ENCODE measurements at places on chromosomes 6 and 20.
A peak's percentile ranks its signal among the peaks of the same experiment; 100 is the strongest.

GRCh38 chr6:4435981-4436445 is 300.6 kb upstream of the ECI2 start:
- no peak overlapping the region for H3K27ac ChIP-seq
- H3K4me3 ChIP-seq: no peak overlapping the region
- peaks cover 8% of the 10 kb centered on the region for H3K27me3 ChIP-seq
- H3K36me3 ChIP-seq: no peaks in the 10 kb centered on the region

GRCh38 chr6:25014791-25015560 is 79.2 kb upstream of the RIPOR2 start:
- H3K27ac ChIP-seq: peak overlapping the region; percentile 74
- no peaks in the 10 kb centered on the region for H3K27me3 ChIP-seq
- no peaks in the 10 kb centered on the region for H3K36me3 ChIP-seq
- peaks cover 32% of the 10 kb centered on the region for H3K4me1 ChIP-seq
- H3K4me3 ChIP-seq: no peak overlapping the region

DNA sequence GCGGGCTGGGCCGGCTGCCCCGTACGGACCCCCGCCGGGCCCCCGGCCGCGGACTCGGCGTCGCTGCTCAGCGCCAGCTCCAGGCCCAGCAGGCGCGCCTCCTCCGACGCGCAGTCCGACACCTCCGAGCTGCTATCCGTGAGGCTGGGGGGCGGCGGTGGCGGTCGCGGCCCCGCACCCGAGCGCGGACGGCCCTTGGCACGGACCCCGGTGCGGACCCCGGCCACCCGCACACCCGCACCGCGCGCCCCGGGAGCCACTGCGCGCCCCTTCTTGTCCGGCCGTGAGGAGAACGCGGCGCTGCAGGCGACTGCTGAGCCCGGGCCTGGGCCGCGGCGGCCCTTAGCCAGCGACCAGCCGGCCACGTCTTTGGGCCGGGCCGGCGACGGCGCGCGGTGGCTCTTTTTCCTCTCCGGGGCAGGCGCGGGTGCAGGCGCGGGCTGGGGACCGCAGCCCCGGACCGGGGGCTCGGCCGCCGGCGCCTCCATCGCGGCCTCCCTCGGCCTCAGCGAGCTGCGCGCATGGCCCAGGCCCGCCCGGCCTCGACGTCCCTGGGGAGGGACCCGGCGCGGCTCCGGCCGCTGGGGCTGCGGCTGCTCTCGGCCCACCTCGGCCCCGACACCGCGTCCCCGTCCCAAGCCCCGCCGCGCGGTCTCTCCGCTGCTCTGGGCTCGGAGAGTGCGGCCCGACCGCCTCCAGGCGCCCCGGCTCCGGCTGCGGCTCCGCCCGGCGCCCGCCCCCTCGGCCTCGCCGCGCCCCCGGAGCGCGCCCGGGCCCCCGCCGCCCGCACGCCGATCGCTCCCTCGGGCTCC is 12.9 kb upstream of the TLDC2 start:
- H3K27ac ChIP-seq: no peak overlapping the region
- DNase-seq: no peak
- H3K4me3 ChIP-seq: peak overlapping the region; percentile 92
- no peaks in the 10 kb centered on the region for H3K36me3 ChIP-seq
- H3K4me1 ChIP-seq: peaks cover 63% of the 10 kb centered on the region

- H3K27ac ChIP-seq: peak overlapping the region; percentile 91
- peaks cover 52% of the 10 kb centered on the region for H3K4me1 ChIP-seq
- H3K36me3 ChIP-seq: peaks cover 28% of the 10 kb centered on the region
Observed at GRCh38 chr6:33455051-33455450, 675 bp downstream of the ZBTB9 start.

DNA sequence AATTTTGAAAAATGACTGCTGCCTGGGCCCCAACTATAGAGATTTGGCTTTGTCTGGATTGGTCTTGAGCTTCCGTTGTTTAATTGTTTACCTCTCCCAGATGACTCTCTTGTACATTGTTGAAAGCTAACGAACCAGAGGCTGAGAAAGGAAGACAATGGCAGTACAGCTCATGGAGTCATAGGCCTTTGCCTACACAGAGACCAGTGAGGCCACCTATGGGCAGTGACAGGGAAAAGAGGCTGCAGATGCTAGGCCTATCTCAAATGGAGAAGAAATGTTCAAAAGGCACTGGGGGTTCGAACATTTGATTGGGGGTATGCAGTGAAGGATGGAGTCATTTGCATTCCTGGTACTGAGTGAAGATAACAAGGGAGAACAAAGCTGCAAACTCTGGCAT is 29.1 kb downstream of the OPN5 start:
- DNase-seq: no peak
- H3K27me3 ChIP-seq: peaks cover 19% of the 10 kb centered on the region
- H3K27ac ChIP-seq: no peak overlapping the region
- H3K36me3 ChIP-seq: no peaks in the 10 kb centered on the region
- no peak overlapping the region for H3K4me3 ChIP-seq

DNA sequence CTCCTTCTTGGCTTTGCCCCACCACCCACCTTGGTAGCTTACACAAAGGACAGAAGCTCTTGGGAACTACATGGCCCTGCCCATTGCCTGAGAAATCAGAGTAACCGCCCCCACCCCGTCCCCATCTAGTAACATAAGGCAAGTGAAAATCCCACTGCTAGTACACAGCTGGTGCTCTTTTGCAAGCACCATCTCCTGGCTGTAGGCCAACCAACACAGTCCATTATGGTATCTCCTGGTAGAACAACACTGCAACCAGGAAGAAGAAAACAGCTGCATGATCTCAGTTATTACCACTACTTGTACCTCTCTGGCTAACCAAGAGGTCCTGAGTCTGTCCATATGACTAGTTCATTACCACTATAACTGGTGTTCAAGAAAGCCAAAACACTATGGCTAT is 841.1 kb upstream of the MANEA start:
- H3K4me3 ChIP-seq: no peak overlapping the region
- DNase-seq: no peak
- no peaks in the 10 kb centered on the region for H3K27me3 ChIP-seq
- no peak overlapping the region for H3K27ac ChIP-seq
- H3K36me3 ChIP-seq: no peaks in the 10 kb centered on the region

GRCh38 chr20:16195671-16196070 is 377.6 kb downstream of the KIF16B start:
- H3K27ac ChIP-seq: no peak overlapping the region
- H3K4me3 ChIP-seq: no peak overlapping the region
- peaks cover 6% of the 10 kb centered on the region for H3K36me3 ChIP-seq
- H3K27me3 ChIP-seq: no peaks in the 10 kb centered on the region
- no peak for DNase-seq

GRCh38 chr6:46556053-46556452 is 64.8 kb upstream of the RCAN2 start:
- H3K27me3 ChIP-seq: no peaks in the 10 kb centered on the region
- peaks cover 15% of the 10 kb centered on the region for H3K4me1 ChIP-seq
- no peak for DNase-seq
- no peak overlapping the region for H3K4me3 ChIP-seq
- no peaks in the 10 kb centered on the region for H3K36me3 ChIP-seq
- peak overlapping the region; percentile 49 for H3K27ac ChIP-seq

- no peaks in the 10 kb centered on the region for H3K27me3 ChIP-seq
- DNase-seq: no peak
- H3K27ac ChIP-seq: no peak overlapping the region
- H3K4me3 ChIP-seq: no peak overlapping the region
- H3K36me3 ChIP-seq: peaks cover 45% of the 10 kb centered on the region
Observed at GRCh38 chr6:53504512-53504911, 40.4 kb downstream of the GCLC start.

DNA sequence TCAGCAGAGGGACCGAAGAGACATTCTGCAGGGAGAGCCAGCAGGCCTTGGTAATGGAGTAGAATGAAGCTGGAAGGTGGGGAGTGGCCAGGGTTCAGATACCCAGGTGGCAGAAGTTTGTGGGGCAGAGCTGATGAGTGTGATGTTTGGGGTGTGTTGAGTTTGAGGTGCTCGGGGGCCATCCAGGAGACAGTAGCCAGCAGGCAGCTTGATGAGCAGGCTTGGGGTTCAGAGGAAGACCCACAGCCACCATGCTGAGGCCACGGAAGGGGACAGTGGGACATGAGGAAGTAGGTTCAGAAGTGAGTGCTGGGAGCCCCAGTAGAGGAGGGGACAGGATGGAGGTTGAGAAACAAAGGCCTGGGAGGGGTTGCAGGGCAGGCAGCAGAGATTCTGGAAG is 11.1 kb upstream of the FOXS1 start:
- peaks cover 10% of the 10 kb centered on the region for H3K27me3 ChIP-seq
- no peaks in the 10 kb centered on the region for H3K36me3 ChIP-seq
- DNase-seq: no peak
- H3K4me1 ChIP-seq: peaks cover 15% of the 10 kb centered on the region
- H3K27ac ChIP-seq: no peak overlapping the region

GRCh38 chr6:44289726-44290260 is 19.5 kb downstream of the TMEM151B start:
- DNase-seq: no peak
- no peak overlapping the region for H3K4me3 ChIP-seq
- no peaks in the 10 kb centered on the region for H3K36me3 ChIP-seq
- H3K27ac ChIP-seq: no peak overlapping the region

DNA sequence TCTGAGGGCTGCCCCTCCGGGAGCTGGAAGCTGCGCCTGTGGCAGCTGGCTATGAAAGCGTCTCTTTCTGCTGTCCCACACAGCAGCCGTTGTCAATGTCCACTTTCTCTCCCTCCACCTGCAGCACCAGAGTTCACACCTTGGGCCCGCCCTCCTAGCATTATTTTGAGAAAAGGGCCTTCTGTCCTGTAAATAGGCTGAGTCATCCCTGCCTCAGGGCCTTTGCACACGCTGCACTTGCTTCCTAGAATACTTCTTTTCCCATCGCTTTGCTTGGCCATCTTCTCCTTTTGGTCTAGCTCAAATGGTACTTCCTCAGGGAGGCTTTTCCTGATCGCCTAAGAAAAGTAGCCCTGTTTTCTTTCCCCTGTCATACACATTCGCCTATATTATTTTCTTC is 69.3 kb upstream of the ZNFX1 start:
- no peak overlapping the region for H3K27ac ChIP-seq
- no peak for DNase-seq
- H3K36me3 ChIP-seq: no peaks in the 10 kb centered on the region

- H3K27ac ChIP-seq: no peak overlapping the region
- no peak overlapping the region for H3K4me3 ChIP-seq
- no peak for DNase-seq
- no peaks in the 10 kb centered on the region for H3K36me3 ChIP-seq
Observed at GRCh38 chr6:170048615-170049256, 242.1 kb downstream of the DLL1 start.

DNA sequence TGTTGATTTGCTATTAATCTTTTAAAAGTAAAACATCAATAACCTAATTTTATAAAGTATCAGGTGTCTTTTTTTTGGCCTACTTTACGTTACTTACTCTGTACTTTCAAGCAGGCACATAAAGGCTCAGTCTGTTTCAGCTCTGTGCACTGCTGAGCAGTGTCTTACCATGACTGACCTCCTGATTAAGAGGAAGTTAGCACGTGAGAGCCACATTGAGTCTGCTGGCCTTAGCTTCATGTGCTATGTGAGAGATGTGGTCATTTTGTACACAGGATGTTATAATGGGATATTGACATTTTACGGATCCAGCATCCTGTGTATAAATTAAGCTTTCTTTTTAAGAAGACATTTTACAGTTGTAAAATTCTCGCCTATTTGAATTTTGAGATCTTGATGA is 31.9 kb downstream of the ARID1B start:
- peak overlapping the region; percentile 13 for H3K4me3 ChIP-seq
- H3K27me3 ChIP-seq: no peaks in the 10 kb centered on the region
- peaks cover 84% of the 10 kb centered on the region for H3K4me1 ChIP-seq
- H3K27ac ChIP-seq: peak overlapping the region; percentile 33
- H3K36me3 ChIP-seq: peaks cover 33% of the 10 kb centered on the region
- no peak for DNase-seq

DNA sequence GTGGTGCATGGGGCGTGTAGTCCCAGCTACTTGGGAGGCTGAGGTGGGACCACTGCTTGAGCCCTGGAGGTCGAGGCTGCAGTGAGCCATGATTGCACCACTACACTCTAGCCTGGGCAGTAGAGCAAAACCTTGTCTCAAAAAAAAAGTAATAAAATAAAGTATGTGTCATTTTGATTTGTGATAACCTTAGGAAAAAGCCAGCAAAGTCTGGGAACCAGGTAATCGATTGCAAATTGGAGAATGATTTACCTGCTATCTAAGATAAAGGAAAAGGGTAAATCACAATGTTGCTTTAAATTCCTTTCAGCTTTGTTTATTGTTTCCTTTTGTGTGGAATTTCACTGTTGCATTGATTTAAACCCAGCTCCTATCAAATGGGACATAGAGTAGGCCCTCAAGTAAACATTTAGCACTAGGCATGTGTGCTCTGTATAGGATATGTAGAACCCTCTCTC is 59.0 kb downstream of the SGK1 start:
- no peak for DNase-seq
- H3K36me3 ChIP-seq: no peaks in the 10 kb centered on the region
- no peak overlapping the region for H3K4me3 ChIP-seq
- no peaks in the 10 kb centered on the region for H3K27me3 ChIP-seq
- no peak overlapping the region for H3K27ac ChIP-seq
- no peaks in the 10 kb centered on the region for H3K4me1 ChIP-seq

- no peak for DNase-seq
- H3K27ac ChIP-seq: no peak overlapping the region
- no peak overlapping the region for H3K4me3 ChIP-seq
- H3K27me3 ChIP-seq: no peaks in the 10 kb centered on the region
- H3K4me1 ChIP-seq: no peaks in the 10 kb centered on the region
Observed at GRCh38 chr20:37142708-37143107, 36.4 kb upstream of the RPN2 start.

DNA sequence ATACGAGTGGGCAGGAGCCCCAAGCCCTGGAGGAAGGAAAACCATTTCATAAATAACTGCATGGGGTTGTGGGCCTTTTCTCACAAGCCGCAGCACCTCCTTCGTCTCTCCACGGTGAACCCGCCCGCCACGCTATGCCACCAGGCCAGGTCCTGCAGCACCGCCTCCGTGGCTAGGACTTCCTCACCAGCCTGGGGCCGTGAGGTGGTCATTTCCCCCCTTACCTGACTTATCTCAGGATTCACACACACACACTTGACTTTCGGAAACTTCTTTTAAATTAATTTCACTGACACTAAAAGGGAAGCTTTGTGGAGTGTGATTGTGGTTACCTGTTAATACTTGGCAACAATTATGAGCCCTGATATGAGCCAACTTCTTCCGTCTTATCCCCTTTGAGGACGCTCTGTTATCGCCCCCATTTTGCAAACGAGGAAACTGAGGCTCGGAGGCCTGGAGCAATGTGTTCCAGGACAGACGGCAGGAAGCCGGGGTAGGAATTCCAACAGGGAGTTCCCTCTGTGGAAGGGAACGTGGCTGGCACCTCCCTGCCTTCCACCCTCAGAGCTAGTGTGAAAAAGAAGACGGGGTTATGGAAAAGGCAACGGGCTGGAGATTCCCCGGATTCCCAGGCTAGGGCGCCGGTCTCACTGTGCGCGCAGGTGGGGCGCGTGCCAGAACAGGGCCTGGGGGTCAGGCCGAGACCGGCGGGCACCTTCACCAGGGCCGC is 817 bp upstream of the SLCO4A1 start:
- peak overlapping the region; percentile 89 for H3K4me3 ChIP-seq
- no peak for DNase-seq
- no peaks in the 10 kb centered on the region for H3K27me3 ChIP-seq
- peaks cover 14% of the 10 kb centered on the region for H3K4me1 ChIP-seq
- H3K36me3 ChIP-seq: no peaks in the 10 kb centered on the region

DNA sequence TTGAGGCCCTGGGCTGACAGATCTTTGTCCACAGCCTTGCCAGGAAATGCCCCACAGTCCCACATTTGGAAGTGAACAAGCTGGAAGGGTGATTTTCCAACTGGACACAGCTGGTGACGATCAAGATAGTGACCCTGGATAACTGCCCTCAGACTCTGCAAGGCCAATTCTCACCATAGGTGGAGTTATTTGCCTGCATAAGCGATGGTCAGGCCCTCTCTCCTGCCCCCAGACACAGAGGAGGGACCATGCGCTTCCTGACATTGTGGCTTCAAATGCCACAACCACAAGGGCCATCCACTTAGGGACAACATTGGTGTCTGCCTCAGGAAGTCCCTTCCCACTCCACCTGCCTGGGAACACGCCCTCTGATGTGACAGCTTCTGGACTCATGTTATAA is 96.0 kb downstream of the JPH2 start:
- H3K27me3 ChIP-seq: peaks cover 20% of the 10 kb centered on the region
- no peak overlapping the region for H3K27ac ChIP-seq
- H3K4me3 ChIP-seq: no peak overlapping the region
